ENCODE measurements at places on chromosomes 2 and 18. TPM values are rescaled to one million over a fixed set of nuclear protein-coding genes. Genes with fewer than 3 reads are reported as not detected.
A peak's percentile ranks its signal among the peaks of the same experiment; 100 is the strongest.

TMEFF2 gene
- 0.33 TPM for total RNA-seq

DNA sequence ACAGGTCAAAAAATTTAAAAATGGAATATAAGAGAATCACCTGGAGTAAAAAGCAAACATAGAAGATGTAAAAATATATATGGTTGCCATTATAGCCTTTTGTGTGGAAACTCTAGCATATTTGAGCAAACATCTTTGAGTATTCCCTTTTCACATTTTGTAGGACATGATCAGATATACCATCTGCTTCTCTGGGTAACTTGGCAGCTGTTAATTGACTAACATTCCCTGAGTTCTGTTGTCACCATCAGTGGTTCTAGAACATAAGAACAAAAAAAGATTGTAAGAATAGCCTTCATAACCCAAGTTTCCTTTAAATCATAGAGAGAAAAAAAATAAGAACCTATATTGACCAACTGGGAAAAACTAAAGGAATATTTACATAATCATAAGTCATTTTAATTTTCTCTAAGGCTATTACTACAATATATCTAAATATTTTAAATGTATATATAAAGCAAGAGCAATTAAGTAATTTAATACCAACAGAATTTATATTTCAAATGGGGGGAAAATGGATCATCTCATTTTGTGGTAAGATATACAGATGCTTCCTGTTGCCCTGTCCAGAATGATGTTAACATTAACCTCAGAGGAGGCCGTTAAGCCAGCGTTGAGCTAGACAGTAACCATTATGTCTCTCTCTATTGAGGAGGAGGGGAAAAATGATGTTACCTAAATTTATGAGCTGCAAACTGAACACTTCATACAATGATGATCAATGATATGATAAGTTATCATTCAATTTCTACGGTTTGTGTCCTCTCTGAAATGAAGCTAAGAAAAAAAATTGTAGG, 9.8 kb upstream of the INO80D start:
- DNase-seq, result no peak

DNA sequence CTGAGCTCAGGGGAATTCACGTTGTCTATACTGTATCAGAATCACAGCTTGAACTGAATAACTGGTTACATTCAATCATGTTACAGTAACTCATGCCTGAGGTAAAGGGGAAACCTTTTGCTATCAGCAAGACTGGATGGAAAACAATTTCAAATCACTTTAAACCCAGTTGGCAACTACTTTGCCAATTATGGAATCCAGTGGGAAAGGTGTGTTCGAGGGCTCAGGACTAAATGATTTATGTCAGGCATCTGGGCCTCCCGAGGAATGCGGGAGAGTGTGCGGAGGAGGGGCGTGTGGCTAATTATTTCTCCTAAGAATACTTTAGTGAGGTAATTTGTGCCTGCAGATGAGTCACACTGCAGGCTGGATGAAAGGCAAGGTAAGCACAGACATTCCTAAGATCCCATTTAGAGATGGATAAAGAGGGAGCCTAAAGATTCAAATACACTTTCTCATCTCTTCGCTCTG, 100.1 kb downstream of the HRH4 start:
- DNase-seq, result peak; percentile 54

DNA sequence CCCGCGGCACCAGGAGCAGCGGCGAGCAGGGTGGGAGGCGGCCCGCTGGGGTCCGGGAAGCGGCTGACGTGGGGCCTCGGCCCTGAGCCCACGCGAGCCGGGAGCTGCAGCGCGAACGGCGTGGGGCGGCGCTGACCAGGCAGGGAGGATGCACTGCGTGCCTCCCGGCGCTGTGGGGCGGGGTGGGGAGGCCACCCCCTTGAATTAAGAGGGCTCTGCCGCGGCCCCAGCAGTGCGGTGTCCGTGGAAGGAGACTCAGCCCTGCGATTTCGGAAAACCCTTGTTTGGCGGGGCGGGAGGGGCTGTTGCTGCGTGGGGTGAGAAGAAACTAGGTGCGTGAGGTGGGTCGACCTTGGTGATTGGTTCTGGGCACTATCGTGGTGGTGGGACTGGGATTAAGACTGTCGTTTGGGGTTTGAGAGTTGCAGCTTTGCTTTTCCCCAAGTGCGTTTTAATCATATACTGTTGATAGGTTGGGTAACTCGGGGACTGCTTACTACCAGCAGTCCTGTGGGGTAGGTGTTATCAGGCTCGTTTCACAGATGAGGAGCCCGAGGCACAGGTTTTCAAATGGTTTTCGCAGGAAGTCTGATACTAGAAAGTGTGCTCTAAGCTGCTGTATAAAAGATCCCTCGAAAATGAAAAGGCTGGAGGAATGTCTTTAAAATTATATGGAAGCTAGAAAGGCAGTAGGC, 722 bp downstream of the ACSL3 start:
- DNase-seq, result peak; percentile 37

- DNase-seq, result peak; percentile 80
Measured at GRCh38 chr2:28406276-28407096, 13.8 kb downstream of the FOSL2 start.

RPL37A gene
- total RNA-seq, result 3,233 TPM

GRCh38 chr18:69490072-69490471, 89.4 kb downstream of the DOK6 start:
- DNase-seq, result peak; percentile 20

DNA sequence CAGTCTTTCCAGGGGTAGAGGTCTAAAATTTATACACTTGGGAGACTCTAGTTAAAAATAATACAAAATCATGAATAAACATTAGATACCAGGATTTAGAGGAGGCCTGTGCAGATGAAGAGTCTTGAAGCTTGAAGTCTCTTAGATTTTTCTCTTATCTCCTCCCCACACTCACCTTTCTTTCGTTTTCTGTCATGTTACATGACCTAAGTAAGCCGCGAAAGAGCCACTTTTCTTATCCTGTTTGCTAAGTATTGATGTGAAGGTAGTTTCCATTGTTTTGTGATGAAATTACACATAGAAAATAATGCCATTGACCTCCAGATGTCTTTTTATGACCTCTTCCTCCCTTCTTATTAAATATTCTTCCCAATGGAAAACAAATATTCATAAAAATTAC, 367.8 kb downstream of the LRRTM1 start:
- DNase-seq, result no peak

DNA sequence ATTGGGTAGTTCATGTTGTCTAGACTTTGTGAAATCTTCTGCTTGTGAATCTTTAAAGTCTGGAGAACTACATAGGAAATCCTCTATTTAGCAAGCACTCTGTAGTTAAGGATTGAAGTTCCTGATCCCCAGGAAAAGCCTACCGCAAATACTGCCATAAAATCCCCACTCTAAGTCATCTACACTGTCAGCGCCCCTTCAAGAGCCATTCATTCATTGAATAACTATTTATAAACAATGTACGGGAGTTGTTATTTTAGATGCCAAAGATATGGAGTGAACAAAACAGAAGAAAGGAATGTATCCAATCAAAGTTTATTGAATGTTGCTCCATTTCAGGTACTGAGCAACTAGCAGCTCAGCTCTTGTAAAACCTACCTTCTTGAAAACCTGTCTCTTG, 36.5 kb upstream of the SLC39A10 start:
- peak; percentile 33 for DNase-seq

ADAM23 gene
- 3.1 TPM for total RNA-seq

DNA sequence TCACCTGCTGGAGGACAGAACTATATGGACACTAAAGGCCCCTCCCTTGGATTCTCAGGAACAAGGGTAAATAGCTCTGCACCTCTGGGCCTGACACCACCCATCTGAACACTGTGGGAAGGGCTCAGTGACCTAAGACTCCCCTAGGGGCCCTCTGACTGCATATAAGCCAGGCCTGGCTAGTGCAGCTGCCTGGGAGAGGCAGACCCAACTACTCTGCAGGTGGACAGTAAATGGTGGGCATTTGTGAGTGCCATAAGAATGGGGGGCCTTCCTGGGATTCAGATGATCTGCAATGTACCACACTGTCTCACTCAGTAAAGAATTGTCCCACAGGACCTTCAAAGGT, 11.2 kb upstream of the WIPF1 start:
- no peak for DNase-seq

GRCh38 chr2:106120432-106120831, 73.7 kb downstream of the UXS1 start:
- DNase-seq, result no peak

PSTPIP2 gene
- 8.2 TPM for total RNA-seq

- no peak for DNase-seq
Measured at GRCh38 chr2:43518718-43519117, 77.1 kb downstream of the THADA start.

FBXO48 gene
- 0.26 TPM for total RNA-seq

DCAF17 gene
- 21.6 TPM for total RNA-seq

GRCh38 chr18:53606792-53607191, 617.7 kb downstream of the MBD2 start:
- no peak for DNase-seq

KLHL30 gene
- total RNA-seq, result 1.2 TPM

SRD5A2 gene
- not detected for total RNA-seq

- DNase-seq, result no peak
Measured at GRCh38 chr2:234869969-234870368, 81.8 kb upstream of the SH3BP4 start.

DNA sequence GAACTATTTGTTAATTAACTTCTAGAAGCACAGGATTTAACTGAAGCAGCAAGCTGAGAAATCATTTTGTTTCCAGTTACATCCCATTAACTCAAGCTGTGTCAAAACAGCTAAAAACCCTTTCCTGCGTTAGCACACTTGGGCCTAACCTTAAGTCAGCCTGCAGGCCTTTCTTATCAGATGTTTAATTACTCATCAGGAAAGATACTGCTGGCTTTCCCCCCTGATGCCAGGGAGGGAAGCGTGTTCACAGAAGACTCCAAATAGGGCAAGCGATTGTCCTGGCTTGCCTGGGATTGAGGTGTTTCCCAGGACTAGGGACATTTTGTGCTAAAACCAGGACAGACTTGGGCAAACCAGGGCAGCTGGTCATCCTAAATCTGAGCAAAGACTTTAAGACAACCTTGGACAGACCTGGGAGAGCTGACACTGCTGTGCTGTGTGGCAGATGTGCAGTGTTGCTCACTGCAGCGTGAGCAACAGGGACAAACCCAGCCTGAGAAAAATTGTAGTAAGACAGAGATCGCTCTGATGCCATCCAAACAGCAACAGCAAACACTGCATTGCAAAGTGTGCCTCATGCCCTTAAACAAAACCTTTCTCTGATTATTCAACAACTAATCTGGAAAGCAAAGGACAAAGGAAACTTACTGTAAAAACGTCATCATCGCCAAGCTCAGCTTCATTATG, 100.9 kb downstream of the SPRED2 start:
- DNase-seq, result peak; percentile 18

DNA sequence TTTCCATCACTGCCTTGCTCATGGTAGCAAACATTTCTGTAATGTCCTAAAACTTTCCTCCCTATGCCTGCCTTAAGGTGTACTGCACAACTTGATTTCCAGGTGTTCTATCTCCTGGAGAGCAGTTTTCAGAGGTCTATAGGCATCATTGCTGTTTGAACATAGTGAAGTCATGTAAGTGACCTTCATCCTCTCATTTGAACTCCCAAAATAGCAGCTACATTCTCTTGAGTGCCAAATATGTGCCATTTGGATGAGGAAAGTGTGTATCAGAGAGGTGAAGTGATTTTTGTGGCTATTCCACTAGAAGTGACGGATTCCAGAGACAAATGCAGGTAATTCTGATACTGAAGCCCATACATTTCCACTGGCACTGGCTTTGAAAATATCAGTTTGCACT, 3.4 kb downstream of the PPP1R1C start:
- DNase-seq, result no peak

DNA sequence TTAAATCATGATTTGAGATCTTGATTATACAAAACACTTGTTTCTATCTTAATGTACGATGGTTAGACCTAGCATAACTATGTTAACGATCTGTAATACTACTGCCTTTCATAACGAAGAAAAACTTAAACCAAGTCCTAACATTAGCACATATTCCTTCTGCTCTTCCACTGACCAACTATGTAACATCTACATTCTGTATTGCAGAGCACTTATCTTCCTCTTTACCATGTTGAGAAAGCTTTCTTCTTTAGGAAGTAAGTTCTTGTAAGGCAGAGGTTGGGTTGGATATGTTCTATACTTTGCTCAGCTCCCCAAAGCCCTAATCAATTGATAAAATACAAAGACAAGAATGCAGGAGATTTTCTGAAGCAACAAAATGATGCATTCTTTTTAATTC, 7.9 kb upstream of the ZNF407 start:
- no peak for DNase-seq

DNA sequence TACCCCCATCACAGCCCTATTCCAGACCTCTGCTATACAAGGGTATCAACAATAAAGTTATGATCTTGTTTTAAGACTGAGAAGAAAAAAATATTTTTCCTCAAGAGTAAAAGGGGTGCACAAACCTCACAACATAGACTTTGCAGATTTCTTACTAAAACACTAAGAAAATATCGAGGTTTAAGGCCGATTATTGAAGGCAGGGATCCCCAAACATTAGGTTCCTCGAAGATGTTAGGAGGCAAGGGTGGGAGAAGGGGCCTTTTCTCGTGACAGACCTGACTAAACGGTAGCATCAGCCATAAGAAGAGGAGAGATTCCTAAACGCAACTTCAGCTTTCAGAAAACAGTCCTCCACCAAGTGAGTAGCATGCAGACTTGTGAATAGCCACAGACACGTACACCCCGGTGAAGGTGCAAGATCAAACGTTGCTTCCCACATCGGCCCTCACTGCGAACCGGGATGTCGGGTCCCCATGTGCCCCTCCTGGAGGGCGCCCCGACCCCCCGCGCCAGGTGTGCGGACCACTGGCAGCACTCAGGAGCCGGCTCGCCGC, 678 bp downstream of the PIAS2 start:
- peak; percentile 42 for DNase-seq

CXCR1 gene
- total RNA-seq, result not detected

- DNase-seq, result peak; percentile 39
Measured at GRCh38 chr2:222410534-222410933, 13.8 kb upstream of the SGPP2 start.

SNRPD1 gene
- total RNA-seq, result 9.2 TPM

DNA sequence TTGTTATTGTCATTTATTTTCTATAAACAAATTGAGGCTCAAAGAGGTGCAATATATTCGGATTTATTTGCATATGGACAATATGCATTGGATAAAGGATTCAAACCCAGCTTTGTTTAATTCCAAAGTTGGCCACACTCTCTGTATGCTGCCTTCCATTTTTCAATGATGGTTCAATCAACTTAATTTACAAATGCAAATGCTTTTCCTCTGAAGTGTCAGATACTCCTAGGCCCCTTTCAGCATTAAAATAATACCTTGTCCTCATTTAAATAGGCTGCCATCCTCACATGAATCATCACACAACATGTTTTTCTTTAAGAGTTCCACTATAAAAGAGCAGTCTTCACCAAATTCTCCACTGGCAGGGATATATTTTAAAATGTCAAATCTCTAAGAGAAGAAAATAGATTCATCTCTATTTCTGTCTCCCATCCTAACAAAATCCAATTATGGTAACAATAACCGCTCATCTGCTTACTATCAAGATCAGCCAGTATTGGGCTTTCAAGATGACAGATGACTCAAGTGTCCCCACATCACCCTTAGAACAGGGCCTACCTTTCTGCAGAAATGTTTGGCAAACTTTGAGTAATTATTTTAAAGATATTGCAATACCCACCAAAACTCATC, 114.8 kb downstream of the SCG2 start:
- DNase-seq, result peak; percentile 44
